DMS153 (cell line): ENCODE measurements at places on chromosomes 7 and 10.

- no peak for DNase-seq
Observed at GRCh38 chr10:102775935-102776669, 32.4 kb downstream of the WBP1L start.

DNA sequence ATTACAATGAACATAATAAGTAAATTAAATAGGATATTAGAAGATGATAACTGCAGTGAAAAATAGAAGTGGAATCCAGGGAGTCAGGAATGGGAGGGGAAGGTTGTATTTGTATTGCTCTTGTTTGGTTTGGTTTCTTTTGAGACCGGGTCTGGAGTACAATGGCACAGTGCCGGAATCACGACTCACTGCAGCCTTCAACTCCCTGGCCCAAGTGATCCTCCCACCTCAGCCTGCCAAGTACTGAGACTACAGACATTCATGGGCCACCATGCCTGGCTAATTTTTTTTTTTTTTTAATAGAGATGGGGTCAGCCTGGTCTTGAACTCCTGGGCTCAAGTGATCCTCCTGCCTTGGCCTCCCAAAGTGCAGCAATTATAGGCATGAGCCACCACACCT, 59.9 kb upstream of the LRRC4 start:
- no peak for DNase-seq

DNA sequence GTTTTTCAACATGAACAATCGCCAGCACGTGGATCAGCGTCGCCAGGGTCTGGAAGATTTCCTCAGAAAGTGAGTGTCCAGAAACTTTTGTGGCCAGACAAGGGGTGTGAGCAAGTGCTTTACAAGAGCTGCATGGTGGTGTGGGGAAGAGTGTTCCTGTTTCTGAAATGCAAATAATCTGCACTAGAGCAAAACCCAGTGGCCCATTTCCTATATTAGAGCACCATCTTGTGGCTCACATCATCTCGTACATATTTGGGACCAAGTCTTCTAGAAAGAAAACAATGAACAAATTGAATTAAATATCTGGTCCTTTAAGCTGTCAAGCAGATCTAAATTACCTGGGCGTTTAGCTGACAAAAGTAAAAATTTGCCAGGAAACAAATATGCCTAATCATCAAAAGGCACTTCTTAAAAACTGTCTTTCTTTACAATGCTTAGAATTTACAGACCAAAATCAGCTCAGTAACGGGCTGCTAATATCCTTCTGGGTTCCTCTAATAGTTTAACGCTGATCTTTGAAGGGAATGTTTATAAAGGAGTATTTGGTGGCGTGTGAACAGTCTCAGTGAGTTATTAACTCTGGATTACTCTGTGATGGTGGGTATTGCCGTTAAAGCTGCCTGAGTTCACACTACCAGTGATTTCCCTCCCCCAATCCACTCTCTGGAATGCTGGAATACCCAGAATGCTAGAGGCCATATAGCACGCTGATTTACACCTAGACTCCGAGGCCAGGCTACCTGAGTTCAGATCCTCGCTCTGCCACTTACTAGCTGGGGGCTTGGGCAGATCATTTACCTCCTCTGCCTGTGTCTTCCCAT, 73.6 kb downstream of the SNX10 start:
- DNase-seq = peak; percentile 84

- no peak for DNase-seq
Observed at GRCh38 chr10:19947215-19947614, 131.0 kb downstream of the PLXDC2 start.

DNA sequence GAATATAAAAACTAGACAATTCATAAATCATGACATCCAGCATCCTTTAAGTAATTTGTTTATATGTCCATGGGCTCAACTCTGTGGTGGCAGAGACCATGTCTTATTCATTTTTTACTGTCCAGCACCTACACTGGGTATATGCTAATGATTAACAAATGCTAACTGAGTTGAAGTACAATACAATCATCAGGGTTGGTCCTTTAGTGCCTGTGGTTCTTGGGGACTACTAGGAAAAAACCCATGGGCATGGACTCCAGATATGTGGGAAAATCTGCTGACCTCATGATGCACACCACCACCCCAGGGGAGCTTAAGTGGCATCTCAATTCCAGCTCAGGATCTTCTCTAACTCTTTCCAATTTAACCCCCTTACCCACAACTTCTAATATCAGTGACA, 85.3 kb upstream of the YAE1 start:
- DNase-seq = no peak

DNA sequence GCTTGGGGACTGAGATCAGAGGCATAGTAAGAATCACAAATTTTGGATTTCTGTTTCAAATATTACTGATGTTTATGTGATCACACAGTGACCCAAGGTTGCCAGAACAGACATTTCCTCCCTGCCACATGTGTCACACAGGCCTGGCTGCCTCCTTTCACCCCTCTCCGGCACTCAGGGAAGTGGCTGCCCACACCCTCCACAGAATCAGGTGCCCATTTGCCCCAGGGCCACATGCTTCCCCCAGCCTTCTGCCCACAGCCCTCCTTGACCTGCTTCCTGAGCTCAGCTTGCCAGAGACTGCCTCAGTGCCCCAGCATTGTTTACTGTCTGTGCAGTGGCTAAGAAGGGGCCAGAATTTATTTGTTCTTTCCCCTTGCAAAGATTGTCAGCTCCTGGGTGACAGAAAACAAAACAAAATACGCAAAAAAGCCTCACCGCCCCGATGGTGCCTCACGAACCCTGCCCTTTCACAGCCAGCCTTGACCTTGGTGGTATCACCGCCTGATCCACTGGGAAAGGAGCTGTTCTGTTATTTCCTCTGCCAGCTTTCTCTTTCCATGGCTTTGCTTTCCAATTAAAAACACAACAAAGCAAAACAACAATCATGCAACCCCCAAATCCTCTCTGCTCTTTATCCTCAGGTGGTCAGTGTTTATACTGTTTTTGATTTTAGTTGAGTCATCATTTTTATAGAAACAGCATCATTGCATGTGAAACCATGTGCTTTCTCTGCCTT, 52.8 kb downstream of the CHN2 start:
- DNase-seq = no peak

DNA sequence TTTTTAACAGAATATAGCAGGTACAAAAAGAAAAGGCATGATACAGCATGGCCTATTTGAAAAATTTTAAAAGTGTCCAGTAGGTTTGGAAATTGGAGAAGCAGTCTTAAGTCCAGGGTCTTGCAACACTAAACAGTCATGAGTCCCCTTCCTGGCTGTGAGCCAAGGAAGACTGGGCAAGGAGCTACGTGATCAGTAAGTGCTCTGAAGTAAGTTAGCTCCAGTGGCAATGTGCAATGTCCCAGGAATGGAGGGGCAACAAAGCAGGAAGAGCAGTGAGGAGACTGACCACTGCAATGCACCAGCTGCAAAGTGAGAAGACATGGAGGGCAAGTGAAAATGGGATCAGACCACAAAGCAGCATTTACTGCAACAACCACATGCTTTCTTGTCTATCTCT, 72.9 kb upstream of the GRID1 start:
- DNase-seq = no peak

- no peak for DNase-seq
Observed at GRCh38 chr7:73647725-73648592, 19.7 kb upstream of the VPS37D start.

- DNase-seq = no peak
Observed at GRCh38 chr7:38189231-38189938, 11.3 kb downstream of the STARD3NL start.

GRCh38 chr7:120939345-120939744, 11.2 kb upstream of the ING3 start:
- no peak for DNase-seq

GRCh38 chr10:87864496-87865059, 1.2 kb downstream of the PTEN start:
- no peak for DNase-seq

DNA sequence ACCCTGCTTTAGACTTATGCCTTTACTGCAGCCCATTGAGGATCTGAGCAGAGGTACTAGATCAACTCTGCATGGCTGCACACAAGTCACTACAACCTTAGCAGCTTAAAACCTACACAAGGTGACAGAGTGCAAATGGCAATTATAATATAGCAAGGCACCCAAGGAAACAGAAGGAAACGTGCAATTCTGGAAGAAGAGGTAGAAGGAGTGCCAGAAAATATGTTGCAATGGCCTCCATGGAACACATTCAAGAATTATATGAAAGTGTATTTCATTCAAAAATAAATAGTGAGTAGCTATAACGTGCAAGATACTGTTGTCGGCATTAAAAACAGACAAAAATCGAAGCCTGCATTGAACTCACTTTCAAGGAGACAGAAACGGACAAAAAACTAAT, 2.9 kb upstream of the AKR1C8 start:
- no peak for DNase-seq

GRCh38 chr7:100483722-100484672, at the start of gene NYAP1:
TSS of gene NYAP1 (plus strand) at chr7:100483927. CDS start at chr7:100485312, 1,385 bp downstream.
- peak; percentile 39 for DNase-seq

GRCh38 chr10:3395458-3395861, 222.9 kb upstream of the PITRM1 start:
- peak; percentile 67 for DNase-seq

GRCh38 chr7:13240349-13240748, 552.9 kb downstream of the ARL4A start:
- DNase-seq = no peak

DNA sequence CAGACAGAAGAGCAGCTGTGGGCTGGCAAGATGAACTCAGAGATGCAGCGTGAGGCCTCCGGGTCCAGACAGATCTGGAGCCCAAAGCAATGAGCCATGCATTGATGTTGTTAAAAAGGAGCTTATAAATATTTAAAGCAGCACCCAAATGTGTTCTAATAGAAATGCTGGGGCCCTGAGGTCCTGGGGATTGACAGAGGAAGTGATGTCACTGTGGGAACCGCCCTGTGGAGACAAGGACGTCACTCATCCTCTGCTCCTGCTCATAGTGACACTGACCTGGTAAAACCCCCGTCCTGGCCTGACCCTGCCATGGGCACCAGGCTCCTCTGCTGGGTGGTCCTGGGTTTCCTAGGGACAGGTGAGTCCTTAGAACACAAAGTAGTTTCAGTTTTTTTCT, 197.0 kb upstream of the PRSS58 start:
- DNase-seq = no peak

- DNase-seq = no peak
Observed at GRCh38 chr7:123754271-123754871, 5.6 kb upstream of the WASL start.

- no peak for DNase-seq
Observed at GRCh38 chr7:33423646-33424020, 294.3 kb downstream of the BBS9 start.

GRCh38 chr10:6498771-6499170, 81.3 kb downstream of the PRKCQ start:
- DNase-seq = no peak

GRCh38 chr10:78924319-78925003, 144.3 kb upstream of the ZMIZ1 start:
- DNase-seq = peak; percentile 23

- no peak for DNase-seq
Observed at GRCh38 chr7:43377196-43377960, 205.5 kb upstream of the STK17A start.

DNA sequence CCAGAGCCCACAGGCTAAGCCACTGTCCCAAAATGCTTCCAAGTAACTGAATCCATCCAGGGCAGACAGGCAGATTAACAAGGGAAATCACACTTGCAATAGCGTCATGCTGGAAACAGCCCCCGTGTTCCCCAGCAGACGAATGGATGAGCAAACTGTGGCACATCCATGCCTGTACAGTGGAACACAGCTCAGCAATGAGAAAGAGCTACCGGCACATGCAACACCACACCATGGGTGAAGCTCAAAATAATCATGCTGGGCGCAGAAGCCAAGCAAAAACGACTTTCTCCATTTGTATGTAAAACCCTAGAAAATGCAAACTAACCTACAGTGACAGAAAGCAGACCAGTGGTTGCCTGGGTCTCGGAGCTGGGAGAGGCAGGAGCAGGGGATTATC, 153.1 kb downstream of the SLIT1 start:
- DNase-seq = no peak

DNA sequence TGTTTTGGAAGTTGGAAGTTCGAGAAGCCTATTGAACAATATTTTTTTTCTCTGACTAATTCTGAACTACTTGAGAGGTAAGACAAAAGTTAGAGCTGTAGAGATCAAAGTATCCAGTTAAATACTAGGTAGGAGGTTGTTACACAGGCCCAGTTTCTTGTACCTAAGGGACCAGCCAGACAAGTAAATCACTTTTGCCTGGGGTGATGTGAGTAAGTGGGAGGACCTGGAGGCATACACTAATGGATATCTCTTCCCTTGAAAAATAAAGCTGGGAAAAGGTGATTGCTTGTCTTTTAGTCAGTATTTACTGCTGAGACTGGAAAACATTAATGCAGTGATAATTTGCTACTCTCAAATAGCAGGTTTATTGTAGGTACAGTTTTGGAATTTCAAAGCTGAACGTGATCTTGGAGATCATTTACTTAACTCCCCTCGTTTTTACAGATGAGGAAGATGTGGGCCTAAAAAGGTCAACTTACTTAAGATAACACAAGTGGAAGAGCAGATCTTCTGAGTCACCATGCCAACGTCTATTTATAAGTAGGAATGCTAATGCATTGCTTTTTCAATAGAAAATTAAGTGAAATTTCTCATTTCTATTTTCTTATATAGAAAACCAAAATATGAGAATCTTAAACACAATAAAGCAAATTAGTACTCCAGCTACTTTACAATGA, 181.3 kb downstream of the PPP1R9A start:
- DNase-seq = no peak

- no peak for DNase-seq
Observed at GRCh38 chr7:83077328-83077727, 85.4 kb downstream of the PCLO start.

- no peak for DNase-seq
Observed at GRCh38 chr7:80346704-80347103, 165.2 kb downstream of the GNAT3 start.

DNA sequence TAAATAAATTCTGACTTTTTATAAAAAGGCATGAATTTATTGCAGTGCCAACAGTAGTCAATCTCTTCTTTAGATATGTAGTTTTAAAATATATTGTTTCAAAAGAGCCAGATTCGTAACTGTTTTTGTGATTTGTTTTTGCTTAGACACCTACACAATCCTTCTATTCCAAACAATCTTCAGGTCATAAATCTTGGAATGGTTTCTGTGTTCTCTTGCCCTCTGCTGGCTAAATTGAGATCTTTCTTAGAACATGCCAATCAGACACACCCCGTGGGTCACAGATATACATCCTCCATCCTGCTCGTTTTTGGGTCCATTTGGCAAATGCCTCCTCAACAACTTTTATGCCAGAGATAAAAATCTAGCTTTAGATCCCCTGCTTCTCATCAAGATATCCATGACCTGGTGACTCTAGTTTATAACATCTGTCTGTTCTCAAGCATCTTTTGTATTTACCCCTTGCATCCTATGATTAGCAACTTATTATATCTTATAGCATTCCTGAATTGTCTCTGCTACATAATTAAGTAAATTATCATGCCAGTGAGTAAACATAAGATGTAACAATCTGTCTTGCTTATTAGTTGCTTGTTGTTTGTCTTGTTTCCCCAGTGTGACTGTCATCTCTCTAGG, 35.3 kb upstream of the IFRD1 start:
- DNase-seq = peak; percentile 39

GRCh38 chr7:112889834-112890438, 99.7 kb upstream of the TMEM168 start:
- no peak for DNase-seq

DNA sequence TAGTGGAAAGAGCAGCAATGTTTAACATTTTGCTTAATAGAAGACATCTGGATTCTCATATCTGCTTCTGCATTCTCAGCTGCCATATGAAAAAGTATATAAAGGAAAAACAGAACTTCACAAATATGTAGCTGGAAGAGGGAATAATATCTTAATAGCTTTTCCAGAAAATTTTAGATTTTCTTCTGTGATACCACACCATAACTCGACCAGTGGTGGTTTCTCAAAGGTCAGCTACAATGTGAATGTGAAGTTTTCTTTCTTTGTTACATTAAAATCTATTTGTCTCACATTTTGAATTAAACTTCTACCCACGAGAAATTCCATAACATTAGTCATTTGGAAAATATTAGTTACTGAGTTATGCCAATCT, 339.8 kb downstream of the PARD3 start:
- no peak for DNase-seq
